AML-193 (cell line): ENCODE measurements at places on chromosomes 4 and X.

GRCh38 chr4:169723207-169723965 lies 34.4 kb downstream of the HPF1 start:
- no peak for DNase-seq

DNA sequence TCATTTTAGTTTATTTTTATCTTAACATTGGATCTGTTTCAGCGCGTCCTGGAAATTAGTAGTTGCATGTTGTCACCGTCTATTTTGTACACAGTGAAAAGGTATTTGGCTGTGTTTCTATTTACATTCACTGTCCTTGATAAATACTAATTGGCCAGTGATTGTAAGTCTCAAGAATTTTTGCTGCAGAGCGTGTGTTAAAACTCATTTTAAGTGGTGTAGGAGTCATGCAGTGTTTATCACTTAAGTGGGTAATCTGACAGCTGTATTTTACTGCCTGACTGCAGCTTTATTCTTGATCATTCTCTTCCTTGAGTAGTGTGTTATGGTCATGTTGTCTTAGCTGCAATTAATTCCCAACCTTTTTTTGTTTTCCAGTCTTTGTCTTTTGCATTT lies 9.8 kb downstream of the GUCY1A1 start:
- no peak for DNase-seq

GRCh38 chrX:47448165-47448806 lies 34.7 kb downstream of the ZNF41 start:
- DNase-seq: no peak

- no peak for DNase-seq
Measured at GRCh38 chr4:128590034-128590740, 219.3 kb upstream of the JADE1 start.

- DNase-seq: no peak
Measured at GRCh38 chrX:107171369-107172102, 34.7 kb downstream of the NUP62CL start.

GRCh38 chrX:81957318-81957717 lies 755.4 kb downstream of the SH3BGRL start:
- DNase-seq: no peak
